ENCODE measurements at places on chromosomes 1 and 21.

DNA sequence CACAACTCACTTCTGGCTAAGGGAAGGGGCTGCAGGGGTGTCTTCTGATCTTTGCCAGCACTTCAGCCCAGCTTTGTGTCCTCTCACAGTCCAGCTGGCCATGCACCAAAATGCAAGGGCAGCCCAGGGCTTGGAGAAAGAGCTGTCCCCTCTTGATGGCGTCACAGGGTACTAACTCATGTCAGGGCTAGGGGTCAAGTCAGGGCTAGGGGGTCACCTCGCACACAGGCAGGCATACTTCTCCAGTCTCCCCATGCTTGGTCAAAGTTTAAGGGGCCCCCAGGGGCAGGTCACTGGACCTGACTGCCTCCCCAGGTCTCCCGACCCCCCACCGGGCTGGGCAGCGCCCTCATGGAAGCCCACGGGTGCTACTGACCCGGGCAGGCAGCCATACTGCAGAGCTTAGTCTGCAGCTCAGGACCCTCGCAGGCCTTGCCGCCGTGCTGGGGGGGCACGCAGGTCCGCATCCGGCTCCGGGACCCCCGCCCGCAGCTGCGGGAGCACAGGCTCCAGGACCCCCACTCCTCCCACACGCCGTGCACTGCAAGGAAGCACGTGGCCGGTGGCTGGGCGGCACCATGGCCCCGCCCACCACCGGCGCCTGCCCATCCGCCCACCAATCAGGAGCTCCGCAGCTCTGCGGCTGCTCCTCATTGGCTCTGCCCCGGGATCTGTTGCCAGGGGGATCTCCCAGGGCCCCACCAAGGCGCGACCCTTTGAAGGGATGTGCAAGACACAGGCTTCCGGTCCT lies 21.5 kb downstream of the ADGRB2 start:
- DNase-seq, result no peak

GRCh38 chr1:160095382-160096105 lies 2.9 kb downstream of the IGSF8 start:
- no peak for DNase-seq

DNA sequence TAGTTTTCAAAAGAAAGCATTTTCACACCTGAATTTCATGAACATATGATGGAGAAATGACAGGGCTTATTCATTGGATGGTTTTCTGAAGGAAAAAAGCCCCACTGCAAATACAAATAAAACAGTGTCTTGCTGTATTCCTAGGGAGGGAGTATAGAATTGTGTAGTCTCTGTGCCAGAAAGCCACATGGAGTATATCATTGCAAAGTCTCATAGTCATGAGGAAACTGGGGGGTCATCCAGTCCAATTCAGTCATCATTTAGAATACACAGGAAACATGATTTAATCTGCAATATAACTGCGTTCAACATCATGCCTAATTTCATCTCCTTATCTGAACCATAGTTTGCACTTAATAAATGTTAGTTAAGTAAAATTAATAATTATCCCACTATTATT lies 222.3 kb downstream of the NTNG1 start:
- no peak for DNase-seq

GRCh38 chr1:180640531-180640949 lies 8.7 kb downstream of the XPR1 start:
- DNase-seq, result no peak

DNA sequence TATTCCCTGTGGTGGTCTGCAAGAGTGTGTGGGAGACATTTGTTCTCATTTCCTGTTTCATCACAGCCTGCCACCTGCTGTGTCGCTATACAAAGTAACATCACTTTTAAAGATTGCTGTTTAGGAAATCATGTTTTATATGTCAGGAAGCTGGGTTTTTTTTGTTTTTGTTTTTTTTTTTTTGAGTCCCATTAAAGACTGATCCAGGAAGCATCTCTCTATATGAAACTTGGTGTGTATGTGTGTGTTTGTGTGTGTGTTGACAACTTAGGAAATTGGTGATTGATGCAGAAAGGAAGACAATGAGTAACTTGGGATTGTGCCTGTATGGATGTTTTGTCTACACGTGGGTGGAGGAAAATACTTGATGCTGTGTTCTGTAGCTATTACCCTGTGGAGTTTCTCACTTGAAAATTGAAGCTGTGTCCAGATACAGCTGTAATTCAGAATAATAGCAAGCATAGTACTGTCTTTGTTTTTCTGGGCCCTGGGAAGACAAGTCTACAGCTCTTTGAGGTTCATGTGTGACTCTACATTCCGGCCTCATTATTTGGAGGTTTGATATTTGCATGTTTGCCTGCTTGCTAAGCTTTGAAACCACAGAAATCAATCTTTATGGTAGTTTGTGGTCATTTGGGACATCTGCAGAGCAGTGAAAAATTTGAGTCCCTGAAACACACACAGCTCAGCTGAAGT lies 47.9 kb downstream of the LAMC1 start:
- no peak for DNase-seq

- DNase-seq, result no peak
These were observed 42.4 kb upstream of the ROR1 start for GRCh38 chr1:63731117-63732043.

GRCh38 chr1:69110851-69111250 lies 456.9 kb upstream of the LRRC7 start:
- no peak for DNase-seq

GRCh38 chr1:183812686-183813569 lies 8.0 kb downstream of the RGL1 start:
- DNase-seq, result no peak

GRCh38 chr21:44521301-44521927 lies 18.6 kb downstream of the KRTAP10-1 start:
- DNase-seq, result no peak

DNA sequence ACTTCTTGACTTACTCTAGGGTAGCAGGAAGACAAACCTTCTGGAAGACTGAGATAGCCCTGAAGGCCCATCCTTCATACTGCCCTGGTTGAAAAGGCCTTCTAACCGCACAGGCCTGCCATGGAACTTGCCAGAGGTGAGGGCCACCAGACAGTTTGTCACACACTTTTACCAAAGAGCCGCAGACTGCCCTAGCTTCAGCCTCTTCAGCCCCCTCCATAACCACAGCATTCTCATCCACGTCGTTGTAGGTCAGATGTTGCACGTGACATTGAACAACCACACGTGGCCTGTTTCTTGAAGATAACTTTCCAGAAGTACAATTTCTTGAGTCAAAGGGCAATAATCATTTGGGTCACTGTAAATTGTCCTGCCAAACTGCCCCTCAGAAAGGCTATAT lies 18.9 kb downstream of the ZNF362 start:
- no peak for DNase-seq

DNA sequence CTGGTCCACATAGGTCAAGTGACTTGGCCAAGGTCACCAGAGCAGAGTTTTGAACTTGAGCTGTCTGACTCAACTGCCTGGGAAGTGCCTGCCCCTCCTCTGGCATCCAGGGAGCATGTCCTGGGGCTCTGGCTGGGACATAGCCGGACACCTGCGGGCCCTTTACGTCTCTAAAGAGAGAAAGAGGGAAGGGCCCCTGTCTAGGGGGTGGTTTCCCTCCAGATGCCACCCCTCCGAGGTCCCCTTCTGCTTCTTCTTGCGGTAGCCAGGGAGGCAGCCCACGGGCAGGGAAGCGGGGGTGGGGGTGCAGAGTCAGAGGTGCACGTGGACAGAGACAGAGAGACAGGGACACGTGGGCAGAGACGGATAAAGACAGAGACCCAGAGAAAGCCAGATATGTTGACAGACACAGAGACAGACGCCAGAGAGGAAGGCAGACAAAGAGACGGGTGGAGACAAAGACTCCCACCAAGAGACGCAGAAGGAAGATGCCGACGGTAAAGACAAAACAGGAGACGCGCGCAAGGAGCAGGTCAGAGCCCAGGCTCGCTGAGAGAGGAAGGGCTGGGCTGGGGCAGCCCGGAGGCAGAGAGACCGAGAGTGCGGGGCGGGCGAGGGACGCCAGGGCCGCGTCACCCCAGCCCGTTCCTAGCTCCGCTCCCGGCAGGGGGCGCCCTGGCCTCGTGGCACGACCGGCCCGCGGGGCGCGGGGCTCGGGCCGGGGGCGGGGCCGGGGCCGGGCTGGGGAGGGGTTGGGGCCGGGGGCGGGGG lies 458 bp upstream of the ALPL start:
- peak; percentile 20 for DNase-seq

- no peak for DNase-seq
These were observed 41.0 kb downstream of the DEGS1 start for GRCh38 chr1:224223819-224224714.

DNA sequence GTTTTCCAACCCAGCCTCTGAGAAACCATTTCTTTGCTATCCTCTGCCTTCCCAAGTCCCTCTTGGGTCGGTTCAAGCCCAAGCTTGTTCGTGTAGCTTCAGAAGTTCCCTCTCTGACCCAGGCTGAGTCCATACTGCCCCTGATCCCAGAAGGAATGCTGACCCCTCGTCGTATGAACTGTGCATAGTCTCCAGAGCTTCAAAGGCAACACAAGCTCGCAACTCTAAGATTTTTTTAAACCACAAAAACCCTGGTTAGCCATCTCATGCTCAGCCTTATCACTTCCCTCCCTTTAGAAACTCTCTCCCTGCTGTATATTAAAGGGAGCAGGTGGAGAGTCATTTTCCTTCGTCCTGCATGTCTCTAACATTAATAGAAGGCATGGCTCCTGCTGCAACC lies 23.8 kb downstream of the EIF2D start:
- no peak for DNase-seq

- DNase-seq, result no peak
These were observed 112.4 kb downstream of the TBX19 start for GRCh38 chr1:168392958-168393549.

- no peak for DNase-seq
These were observed 88.4 kb upstream of the RHOU start for GRCh38 chr1:228646717-228647522.

DNA sequence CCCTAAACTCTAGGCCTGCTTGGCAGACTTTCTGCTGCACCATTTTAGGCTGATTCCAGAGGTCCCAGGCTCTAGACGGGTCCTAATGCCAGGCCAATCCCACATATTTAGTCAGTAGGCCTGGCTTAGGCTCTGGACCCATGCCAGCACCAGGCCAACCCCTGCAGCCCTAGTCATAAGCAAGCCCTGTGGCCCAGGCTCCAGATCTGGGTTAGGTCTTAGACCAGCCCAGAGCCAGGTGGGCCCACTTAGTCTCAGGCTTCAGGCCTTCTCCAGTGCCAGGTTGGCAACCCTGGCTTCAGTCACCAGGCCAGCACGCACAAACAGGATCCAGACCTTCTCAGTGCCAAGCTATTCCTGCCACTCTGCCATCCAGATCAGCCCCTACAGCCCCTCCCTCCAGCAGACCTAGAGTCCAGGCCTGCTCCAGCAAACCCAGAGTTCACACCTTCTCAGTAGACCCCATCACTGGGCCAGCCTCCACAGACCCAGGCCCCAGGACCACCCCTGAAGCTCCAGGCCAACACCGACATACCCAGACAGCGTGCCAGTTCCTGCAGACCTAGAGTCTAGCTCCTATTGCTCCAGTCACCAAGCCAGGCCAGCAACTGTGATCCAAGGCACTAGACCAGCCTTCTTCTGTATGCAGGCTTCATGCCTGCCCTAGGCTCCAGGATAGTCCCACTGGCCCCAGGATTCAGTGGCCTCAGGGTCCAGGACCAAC lies 467.6 kb downstream of the RWDD3 start:
- DNase-seq, result no peak

- no peak for DNase-seq
These were observed 1600.6 kb downstream of the PLA2G4A start for GRCh38 chr1:188429386-188429785.

- no peak for DNase-seq
These were observed 27.2 kb upstream of the CSF1 start for GRCh38 chr1:109883248-109883955.

DNA sequence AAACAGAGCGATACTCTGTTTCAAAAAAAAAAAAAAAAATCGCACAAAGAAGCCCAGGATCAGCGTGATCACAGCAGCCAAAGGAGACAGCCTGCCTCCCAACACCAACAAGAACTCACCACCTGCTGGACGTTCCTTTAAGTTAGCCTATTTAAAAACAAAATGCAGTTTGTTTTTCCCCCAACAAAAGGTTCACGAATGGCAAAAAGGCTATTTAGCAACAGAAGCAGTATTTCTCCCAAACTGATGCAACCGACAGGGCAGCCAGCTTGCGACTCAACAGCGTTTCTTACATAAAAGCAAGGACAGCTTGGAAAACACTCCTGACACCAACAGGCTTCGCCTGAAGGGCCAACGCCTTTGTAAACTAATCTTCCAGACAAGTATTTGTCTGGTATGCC lies 6.8 kb downstream of the SSU72 start:
- DNase-seq, result no peak

- DNase-seq, result no peak
These were observed 155.0 kb downstream of the TOMM20 start for GRCh38 chr1:234973426-234974250.

GRCh38 chr1:234272656-234273312 lies 100.5 kb upstream of the COA6 start:
- DNase-seq, result no peak

DNA sequence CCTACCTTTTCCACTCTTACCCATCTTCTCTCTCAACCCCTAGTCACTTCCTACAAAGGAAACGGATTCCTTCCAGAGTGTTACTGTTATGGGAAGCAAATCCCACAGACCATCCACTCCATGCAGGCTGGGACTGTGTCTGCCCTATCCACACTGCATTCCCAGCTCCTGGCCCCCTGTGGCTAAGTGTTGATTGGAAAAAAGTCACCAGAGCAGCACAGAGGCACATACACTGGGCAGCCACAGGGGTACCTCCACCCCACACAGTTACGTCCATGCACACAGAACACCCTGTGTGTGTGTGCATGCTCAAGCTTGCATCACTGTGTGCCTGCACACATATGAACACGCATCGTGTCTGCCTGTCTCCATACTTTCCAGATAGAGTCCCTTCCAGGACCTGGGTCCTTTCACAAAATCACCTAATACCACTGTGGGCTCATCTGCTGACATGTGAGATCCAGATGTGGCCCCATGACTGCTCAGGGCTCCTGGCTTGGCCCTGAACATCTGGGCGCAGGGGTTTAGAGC lies 4.2 kb upstream of the SERINC2 start:
- no peak for DNase-seq

DNA sequence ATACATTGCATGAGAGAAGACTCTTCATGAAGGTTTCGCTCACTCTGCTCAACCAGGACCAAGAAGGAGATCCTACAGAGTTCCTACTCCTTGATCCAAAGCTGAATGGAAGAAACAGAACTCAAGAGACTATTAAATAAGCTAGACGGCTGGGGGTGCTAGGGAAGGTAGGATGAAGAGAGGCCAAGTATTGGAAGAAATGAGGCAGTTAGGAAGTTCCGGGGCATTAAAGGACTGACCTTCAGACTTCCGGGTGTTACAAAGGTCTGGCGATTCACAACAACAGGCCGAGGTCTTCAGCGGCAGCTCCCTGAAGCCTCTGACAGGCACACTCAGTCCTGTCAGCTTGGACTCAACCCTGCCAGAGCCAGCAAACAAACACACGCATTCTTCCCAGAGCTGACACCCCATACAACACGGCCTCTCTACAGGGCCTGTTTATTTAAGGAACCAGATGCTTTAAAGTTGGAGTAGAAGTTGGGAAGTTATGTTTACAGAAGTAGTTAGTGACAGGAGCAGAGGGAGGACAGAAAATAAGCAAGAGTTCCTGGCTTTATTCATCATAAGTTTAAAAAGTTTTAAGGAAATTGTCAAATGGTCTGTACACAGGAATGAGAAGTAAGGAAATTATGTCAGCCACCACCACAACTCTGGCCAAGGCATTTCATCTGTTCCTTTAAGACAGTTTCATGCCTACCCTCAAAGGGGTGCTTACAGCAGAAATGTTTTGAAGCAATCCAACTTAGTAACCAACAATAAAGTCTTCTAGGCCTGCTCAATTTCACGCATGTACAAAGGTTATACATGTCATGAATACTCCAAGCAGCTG lies 4.7 kb downstream of the SORT1 start:
- no peak for DNase-seq
